8988T (cell line): ENCODE measurements at places on chromosomes 7 and 10.
A peak's percentile ranks its signal among the peaks of the same experiment; 100 is the strongest.

GRCh38 chr10:70607936-70608335, 5.4 kb upstream of the PRF1 start:
- no peak for DNase-seq

DNA sequence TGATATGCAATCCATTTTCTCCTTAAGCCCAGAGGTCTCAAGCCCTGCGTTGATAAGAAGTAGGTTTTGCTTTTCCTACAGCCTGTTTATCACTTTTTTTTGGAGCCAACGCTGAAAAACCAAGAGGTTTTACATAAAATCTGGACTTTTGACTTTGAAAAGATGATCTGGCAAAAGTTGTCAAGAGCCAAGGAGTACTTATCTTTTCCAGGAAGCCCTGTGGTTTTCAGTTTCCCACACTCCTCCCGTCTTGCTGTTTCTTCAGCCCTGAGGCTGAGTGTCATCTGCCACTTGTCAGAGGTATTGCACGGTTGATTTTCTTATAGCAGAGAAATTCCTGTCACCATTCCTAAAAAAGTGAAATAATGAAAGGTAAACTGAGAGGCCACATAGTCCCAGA, 108.7 kb downstream of the TYW1 start:
- DNase-seq: no peak

- no peak for DNase-seq
Measured at GRCh38 chr10:112810711-112811151, 139.3 kb upstream of the TCF7L2 start.

- DNase-seq: no peak
Measured at GRCh38 chr10:71396711-71397295, at the start of gene CDH23. Gene CDH23, plus strand, starts transcription at chr10:71396920. Its CDS starts 42,912 bp downstream, at chr10:71439832.

- DNase-seq: no peak
Measured at GRCh38 chr10:11245510-11245909, 227.8 kb downstream of the CELF2 start.

GRCh38 chr10:80163741-80164341, 31.3 kb downstream of the PLAC9 start:
- no peak for DNase-seq

DNA sequence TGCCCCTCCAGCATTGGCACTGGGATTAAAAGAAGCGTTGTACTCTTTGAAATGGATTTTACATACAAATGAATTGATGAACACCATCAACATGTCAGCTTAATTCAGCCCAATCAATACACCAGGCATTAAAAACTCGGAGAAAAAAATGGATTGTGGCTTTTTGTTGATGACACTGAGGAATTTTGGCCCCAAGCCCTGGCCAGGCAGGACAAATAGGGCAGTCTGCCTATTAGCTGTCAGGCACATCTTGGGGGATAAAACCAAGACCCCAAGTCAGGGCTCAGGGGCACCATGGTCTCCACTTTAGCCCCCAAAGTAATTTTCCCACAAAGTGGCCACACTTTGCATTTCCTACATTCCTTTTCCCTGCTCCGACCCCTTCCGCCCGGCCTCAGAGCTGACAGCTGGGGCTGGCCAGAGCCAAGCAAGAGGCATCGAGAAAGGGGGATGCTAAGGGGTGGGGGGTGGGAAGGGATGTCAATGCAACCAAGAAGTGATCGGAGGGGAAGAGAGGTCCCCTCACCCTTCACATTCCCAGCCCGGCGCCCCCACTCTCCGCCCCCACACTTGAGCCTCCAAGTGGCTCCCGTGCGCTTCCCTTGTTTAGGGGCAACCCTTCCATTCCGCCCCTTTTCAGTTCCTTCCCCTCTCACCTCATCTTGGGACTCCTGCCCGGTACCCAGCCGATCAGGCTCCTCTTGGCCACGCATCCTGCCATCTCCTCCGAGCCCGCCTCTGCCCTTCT, 711 bp downstream of the HIP1 start:
- DNase-seq: no peak

DNA sequence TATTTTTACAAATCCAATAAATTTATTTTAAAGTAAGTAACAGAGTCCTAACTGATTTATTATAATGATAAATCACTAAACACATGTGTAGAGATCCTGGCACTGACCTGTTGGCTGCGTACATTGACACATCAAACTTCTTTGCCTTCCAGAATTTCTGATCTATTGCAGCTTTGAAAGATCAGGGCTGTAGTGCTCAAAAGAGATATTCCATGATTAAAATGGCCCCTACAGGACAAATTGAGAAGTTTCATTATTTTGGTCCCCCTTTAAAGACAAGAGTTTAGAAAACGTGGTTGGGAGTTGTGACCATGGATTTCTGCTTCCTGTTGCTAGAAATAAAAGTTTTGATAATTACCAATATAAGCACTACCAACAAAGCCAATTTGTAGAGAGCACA, 87.7 kb upstream of the PDK4 start:
- no peak for DNase-seq

- no peak for DNase-seq
Measured at GRCh38 chr7:105218215-105218614, 170.5 kb downstream of the SRPK2 start.

DNA sequence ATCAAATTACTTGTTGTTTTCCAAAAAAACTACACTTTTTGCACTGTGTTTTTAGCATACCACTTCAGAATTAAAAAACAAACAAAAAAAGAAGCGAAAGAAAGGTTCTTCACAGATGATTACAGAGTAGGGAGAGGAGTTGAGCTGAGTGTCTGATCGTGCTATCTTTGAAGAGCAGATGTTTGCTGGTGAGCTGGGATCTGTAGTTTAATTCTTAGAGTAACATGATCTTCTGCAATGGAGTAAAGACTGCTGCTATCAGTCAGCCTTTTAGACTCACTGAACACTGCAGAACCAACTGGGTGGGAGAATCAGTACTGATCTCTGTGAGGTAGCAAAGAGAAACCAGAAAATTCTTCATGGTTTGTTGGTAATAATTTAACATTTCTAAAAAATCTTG, 1197.8 kb upstream of the SORCS1 start:
- no peak for DNase-seq

GRCh38 chr7:47778153-47778661, 170.1 kb downstream of the PKD1L1 start:
- no peak for DNase-seq

GRCh38 chr10:132670546-132671227, 115.3 kb downstream of the NKX6-2 start:
- no peak for DNase-seq

DNA sequence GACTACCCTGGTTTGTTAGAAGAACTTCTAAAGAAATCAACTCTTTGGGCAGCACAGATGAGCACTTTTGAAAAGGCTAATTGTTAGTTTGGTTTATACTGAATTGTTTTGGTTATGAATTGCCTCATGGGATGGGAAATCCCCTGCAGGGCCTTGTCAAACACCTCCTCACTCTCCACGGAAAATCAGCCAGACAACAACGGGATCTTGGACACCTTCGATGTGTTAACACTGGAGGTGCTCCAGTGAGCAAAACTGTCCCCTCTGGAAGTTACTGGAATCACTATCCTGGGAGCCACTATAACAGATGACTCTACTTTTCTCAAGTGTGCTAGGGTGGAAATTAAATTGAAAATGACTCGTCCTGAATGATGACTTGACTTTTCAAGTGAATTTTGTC, 38.7 kb downstream of the CDK6 start:
- no peak for DNase-seq

- DNase-seq: no peak
Measured at GRCh38 chr7:85033263-85033662, 153.6 kb downstream of the SEMA3D start.

- DNase-seq: no peak
Measured at GRCh38 chr7:91342346-91342745, 78.1 kb downstream of the FZD1 start.

DNA sequence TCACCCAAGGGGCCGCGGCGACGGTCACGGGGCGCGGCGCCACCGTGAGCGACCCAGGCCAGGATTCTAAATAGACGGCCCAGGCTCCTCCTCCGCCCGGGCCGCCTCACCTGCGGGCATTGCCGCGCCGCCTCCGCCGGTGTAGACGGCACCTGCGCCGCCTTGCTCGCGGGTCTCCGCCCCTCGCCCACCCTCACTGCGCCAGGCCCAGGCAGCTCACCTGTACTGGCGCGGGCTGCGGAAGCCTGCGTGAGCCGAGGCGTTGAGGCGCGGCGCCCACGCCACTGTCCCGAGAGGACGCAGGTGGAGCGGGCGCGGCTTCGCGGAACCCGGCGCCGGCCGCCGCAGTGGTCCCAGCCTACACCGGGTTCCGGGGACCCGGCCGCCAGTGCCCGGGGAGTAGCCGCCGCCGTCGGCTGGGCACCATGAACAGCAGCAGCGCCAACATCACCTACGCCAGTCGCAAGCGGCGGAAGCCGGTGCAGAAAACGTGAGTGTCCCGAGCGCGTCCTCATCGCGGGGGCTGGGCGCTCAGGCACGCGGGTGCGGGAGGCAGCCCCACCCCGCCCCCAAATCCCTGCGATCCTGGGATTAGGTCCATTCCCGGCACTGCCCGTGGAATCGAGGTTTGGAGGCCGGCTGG, 509 bp downstream of the AHR start:
- DNase-seq: peak; percentile 8

DNA sequence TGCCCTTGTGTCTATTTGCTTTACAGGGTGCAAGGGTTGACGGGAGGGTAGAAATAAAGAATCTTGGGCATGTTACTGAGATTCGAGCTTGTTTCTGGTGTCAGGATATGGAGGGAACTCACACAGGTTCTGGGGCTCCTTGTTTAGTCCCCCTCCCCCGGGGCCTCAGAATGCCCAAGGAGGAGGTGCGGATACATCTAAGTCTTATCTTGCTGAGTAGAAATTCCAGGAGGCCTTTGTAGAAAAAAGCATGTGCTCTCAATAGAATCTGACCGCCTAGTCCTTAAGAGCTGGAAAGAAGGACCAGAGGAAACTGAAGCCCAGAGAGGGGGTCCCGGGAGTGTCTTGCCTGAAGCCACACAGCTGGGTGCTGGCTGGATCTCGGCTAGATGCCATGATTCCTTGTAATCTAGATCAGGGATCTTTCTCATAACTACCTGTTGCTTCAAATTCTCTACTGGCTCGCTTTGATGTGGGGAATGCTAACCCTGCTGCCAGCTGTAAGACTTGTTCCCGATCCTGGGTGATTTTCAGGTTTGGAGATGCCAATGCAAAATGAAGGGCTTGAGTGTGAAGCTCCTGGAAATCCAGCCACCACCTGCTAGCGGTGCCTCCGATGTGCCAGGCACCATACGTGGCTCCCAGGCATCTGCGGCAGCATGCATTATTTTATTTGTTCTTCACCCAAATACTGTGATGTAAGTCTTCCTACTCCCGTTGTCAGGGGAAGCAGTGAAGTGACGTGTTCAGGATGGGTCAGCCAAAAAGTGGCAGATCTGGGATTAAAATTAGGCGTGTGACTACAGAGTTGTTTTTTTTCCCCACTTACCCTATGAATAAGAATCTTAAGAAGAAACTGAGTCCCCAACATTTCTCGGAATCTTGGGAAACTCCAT, 226.0 kb downstream of the TCF7L2 start:
- DNase-seq: no peak

DNA sequence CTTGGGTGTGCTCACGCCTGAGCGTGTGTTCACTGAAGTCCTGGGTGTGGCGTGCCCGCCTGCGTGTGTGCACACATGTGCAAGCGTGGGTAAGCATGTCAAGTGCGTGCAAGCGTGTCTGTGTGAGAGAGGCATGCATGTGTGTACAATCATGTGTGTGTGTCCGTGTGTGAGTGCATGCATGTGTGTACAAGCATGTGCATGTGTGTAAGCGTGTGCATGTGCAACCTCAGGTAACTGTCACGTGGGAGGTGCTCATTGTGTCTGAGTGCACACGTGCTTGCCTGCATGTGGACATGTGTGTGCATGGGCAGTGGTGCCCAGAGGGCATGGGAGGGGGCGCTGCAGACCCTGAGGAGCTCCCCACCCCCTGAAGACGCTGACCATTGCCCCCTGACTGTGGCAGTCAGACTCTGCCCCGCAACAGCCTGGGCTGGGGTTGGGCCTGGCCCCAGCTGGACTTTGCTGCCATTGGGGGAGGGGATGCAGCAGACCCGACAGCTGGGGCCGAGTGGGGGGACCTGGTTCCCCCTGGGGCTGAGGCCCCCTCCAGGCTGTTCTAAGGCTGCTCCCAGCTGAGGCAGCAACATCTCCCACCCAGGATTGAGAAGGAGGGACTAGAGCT, 88.1 kb downstream of the UNCX start:
- no peak for DNase-seq

DNA sequence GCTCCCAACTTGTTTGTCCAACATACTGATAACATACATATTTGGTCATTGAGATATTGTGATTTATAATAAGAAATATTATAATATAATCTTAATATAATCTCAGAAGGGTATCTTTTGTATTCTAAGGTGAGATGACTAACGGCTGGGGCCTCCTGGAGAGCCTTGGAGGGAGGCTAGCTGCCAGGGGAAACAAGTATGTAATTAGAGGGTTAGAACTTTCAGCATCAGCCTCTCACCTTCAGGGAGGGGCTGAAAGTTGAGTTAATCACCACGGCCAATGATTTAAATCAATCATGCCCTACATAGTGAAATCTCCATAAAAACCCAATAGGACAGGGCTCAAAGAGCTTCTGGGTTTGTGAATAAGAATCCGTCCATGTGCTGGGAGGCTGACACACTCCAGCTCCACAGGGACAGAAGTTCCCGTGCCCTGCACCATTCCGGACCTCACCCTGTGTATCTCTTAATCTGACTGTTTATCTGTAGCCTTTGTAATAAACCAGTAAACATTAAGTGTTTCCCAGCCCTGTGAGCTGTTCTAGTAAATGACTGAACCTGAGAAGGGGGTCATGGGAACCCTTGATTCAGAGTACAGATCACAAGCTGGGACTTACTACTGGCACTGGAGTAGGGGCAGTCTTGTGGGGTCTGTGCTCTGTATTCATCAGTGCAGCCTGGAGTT, 86.3 kb upstream of the STEAP1B start:
- DNase-seq: no peak

DNA sequence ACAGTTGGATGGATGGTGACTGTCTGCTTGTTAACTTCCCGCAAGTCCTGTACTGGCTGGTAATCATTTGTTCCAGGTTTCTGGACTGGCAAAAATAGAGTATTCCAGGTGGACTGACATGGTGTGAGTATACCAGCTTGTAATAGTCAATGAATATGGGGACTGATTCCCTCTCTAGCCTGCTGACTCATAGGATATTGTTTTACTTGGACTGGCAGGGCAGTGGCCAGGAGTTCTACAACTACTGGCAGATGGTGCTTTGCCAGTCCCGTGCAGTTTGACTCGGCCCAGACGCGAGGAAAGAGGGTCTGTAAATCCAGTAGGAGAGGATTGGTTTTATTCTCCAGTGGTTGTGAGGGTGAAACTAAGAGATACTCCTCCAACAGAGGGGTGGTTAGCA, 78.0 kb downstream of the PRR15 start:
- no peak for DNase-seq

- DNase-seq: no peak
Measured at GRCh38 chr10:102463983-102464382, 12.6 kb upstream of the C10orf95 start.

GRCh38 chr7:45889367-45890067, 1.2 kb downstream of the IGFBP1 start:
- no peak for DNase-seq

DNA sequence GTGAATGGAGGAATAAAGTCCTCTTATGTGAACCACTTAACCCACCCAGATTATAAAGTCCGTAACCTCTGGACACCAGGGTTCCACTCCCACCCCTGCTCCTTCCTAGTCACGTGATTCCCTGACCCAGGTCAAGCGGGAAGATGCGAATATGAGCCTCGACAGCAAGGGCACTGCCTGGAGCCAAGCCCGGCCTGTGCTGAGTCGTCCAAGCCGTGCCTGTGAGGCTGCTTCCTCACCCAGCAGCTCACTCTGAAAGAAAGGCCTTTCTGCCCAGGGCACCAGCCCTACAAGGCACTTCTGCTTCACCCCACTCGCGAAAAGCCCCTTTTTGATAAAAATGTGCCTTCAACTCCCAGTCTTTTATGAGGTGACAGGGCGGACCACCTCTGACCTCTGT, 85.8 kb downstream of the CYTH3 start:
- no peak for DNase-seq
